Activated CD4-positive, alpha-beta T cell treated with anti-CD3 and anti-CD28 coated beads for 24 hours (primary cell): ENCODE measurements at places on chromosomes 2 and 18.

- no peak for DNase-seq
These were observed 290.4 kb upstream of the RBMS1 start for GRCh38 chr2:160784034-160784433.

DNA sequence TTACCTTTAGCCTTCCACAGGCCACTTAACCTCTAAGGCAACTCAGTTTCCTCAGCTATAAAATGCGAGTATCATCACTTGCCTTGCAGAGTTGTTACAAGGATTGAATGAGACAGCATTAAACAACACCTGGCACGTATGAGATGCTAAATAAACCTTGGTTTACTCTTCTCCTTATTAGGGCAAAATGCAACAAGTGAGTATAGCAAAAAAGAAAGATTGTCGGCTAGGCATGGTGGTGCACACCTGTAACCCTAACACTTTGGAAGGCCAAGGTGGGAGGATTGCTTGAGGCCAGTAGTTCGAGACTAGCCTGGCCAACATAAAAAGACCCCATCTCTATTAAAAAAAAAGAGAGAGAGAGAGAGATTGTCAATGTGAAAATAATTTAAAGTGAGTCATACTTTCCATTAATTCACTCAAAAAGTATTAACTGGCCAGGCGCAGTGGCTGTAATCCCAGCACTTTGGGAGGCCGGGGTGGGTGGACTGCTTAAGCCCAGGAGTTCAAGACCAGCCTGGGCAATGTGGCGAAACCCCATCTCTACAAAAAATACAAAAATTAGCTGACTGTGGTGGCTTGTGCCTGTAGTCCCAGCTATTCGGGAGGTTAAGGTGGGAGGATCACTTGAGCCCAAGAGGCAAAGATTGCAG lies 8.0 kb downstream of the ATAD2B start:
- no peak for DNase-seq

- no peak for DNase-seq
These were observed 10.3 kb upstream of the SCRN3 start for GRCh38 chr2:174385201-174385600.

DNA sequence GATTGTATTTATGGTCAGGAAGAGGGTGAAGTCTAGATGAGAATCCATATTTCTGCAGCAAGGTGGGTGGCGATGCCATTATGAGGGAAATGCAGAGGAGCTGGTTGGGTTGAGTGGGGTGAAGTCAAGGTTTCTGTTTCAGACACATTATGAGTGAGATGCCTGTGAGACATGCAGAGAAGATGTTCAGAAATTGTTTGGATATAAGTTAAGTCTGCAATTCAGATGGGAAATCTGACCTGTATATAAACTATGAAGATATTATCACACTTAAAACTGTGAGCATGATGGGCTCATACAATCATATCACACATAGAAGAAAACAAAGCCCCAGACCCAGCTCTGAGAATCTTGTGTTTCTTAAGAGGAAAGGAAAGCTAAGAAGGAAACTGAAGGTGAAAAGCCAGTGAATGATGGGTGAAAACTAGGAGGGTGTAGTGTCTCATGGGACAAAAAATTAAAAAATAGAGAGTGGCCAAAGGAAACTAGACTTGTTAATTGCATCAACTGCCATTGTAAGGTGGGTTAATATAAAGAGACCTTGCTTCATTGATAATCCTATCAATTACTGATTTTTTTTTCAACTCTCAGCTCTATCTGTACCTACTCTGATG lies 14.2 kb downstream of the GALNT5 start:
- no peak for DNase-seq
